ENCODE measurements at places on chromosomes 1 and 21.

DNA sequence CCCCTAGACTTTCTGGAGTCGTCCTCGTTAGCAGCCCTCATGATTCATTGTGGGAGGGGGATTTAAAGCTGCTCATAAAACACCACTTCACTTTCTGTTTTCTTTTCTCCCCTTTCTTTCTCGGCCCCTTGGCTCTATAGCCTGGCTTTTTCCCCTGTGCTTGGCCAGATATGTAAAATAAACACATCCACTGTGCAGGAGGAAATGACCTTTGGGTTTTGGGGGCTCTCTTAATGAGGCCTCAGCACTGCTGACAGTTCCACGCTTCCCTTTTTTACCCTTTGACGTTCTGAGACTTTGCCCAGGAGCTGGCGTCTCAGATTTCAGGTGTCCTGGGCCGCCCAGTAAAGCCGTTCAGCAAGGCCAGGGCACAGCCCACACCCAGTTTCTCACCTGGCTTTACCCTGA is 65.7 kb downstream of the RUNX3 start:
- no peak for DNase-seq

DNA sequence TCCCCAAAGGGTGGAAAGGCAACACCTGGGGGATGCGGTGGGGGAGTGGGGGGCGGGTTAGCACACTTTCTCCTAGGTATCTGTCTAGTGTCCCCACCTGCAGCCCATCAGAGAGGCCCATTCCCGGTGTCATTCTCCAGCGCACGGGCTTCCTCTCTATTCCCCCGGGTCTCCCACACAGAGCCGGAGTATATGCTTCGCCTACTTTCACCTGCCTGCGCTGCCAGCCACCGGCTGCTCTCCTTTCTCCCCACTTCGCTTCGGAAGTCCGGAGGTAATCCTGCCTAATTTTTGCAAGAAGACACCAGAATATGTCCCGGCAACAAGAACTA is 852 bp downstream of the RGS7 start:
- DNase-seq, result no peak

- DNase-seq, result no peak
Observed at GRCh38 chr1:109846846-109847245, 63.8 kb upstream of the CSF1 start.

GRCh38 chr1:58584082-58584895 is 7.2 kb upstream of the TACSTD2 start:
- peak; percentile 54 for DNase-seq

DNA sequence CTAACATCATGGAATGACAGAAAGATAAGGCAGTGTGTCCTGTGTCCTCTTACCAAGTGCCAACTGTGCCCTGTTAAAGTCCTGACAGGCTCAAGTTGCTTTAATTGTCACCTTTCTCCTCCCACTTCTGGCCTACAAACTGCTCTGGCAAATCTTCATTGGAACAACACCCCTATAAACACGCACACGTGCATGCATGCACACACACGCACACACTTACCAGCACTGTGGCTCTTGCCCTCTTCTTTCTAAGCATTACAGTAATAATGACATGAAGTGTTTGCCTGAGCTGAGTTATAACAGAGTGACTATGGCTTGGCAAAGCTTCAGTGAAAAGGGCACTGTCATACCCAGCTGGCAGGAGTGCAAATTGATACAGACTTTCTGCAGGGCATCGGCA is 82.3 kb upstream of the SYT6 start:
- no peak for DNase-seq

DNA sequence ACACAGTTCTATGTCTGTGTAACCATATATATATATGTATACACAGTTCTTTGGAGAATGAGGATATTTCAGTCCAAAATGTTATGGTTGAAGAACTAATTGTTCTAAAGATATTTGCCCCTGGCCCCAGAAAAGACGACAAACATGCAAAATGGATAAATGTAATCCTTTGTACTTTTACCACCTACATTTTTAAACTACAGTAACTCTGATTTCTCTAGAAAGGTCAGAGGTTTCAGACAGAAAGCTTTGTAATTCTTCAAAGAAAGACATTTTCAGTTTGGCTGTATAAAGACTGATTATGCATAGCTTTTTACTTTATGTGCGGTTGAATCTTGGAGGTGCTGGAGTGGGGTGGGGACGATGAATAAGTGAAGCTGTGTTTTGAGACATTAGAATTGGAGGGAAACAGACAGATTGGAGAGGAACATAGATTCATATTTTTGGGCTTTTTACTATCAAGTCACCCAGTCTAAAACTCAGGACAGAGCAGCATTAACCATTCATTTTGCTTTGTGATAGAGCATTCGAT is 16.6 kb downstream of the NFIA start:
- DNase-seq, result no peak

- DNase-seq, result no peak
Observed at GRCh38 chr1:225572422-225572821, 80.5 kb downstream of the ENAH start.

GRCh38 chr21:41755258-41755933 is 11.5 kb downstream of the RIPK4 start:
- no peak for DNase-seq

GRCh38 chr1:220224611-220225124 is 47.6 kb downstream of the RAB3GAP2 start:
- DNase-seq, result no peak

- DNase-seq, result no peak
Observed at GRCh38 chr1:209153411-209153810, 430.1 kb upstream of the CAMK1G start.

DNA sequence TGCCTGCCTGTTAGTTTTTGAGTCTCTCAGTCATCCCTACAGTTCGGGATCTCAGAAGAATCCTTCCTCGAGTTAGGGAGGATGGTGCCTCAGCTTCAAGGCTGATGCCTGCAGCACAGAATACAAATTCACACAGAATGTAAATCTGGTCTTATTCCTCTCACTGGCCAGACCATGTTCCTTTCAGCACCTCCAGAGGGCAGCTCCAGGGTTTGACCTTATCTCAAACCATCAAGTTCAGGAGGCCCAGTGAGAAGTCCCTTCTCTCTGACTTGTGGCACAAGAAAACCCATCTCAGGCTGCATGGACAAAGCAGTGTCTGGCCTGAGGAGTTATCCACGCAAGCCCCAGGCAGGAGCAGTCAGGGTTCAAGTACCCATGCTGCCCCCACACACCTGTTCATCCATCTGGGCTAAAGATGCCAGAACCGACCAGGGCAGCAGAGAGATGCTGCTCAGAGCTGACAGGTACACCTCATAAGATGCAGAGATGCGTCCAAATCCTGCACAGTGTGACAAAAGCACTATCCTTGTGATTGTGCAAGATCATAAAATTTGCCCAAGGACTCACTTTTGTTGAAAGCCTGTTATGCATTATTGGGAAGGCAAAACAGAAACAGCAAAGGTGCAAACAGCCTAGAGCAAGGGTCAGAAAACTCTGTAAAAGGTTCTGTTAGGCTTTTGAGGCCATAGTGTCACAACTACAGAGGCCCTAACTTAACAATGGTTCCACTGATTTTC is 49.8 kb downstream of the BCAR3 start:
- DNase-seq, result no peak

GRCh38 chr1:217734973-217735372 is 103.8 kb downstream of the SPATA17 start:
- no peak for DNase-seq

- DNase-seq, result no peak
Observed at GRCh38 chr1:225529726-225530125, 101.9 kb upstream of the LBR start.

- no peak for DNase-seq
Observed at GRCh38 chr1:165415068-165415467, 29.9 kb downstream of the RXRG start.

GRCh38 chr1:33898881-33899280 is 35.0 kb downstream of the HMGB4 start:
- no peak for DNase-seq

DNA sequence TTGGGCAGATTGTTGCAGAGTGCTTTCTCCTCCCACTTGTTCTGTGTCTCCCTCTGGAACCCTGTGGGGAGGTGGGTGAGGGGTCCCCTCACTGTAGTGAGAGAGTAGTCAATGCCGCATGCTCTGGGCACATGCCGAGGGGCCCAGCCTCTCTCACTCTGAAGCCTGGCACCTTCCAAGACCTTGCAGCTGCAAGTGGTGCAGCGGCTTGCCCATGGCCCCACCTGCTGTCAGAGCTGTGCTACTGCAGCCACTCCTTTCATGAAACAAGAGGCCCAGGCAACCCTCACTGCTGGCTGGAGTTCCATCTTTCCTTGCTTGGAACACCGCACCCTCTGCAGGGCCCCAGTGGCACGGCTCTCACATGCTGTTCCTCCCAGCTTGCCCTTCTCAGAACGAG is 58.4 kb upstream of the COL6A1 start:
- peak; percentile 85 for DNase-seq

DNA sequence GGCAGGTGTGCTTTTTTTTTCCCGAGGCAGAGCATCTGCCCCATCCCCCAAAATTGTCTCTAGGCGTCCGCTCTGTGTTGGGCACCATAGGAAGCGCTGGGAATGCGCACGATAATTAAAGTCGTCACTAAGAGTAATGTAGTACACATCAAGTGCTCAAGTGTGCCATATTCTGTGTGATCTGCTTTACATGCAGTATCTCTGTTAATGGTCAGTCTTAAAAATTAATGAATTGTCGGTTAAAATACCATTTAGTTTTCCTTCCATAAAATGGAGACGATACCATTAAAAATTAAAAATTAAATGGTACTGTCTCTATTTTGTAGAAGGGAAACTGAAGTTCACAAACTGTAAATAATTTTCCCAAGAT is 544 bp upstream of the CCT8 start:
- no peak for DNase-seq

- DNase-seq, result no peak
Observed at GRCh38 chr1:229031481-229032341, 239.2 kb upstream of the RAB4A start.

- no peak for DNase-seq
Observed at GRCh38 chr1:227369102-227369760, 50.9 kb upstream of the CDC42BPA start.

DNA sequence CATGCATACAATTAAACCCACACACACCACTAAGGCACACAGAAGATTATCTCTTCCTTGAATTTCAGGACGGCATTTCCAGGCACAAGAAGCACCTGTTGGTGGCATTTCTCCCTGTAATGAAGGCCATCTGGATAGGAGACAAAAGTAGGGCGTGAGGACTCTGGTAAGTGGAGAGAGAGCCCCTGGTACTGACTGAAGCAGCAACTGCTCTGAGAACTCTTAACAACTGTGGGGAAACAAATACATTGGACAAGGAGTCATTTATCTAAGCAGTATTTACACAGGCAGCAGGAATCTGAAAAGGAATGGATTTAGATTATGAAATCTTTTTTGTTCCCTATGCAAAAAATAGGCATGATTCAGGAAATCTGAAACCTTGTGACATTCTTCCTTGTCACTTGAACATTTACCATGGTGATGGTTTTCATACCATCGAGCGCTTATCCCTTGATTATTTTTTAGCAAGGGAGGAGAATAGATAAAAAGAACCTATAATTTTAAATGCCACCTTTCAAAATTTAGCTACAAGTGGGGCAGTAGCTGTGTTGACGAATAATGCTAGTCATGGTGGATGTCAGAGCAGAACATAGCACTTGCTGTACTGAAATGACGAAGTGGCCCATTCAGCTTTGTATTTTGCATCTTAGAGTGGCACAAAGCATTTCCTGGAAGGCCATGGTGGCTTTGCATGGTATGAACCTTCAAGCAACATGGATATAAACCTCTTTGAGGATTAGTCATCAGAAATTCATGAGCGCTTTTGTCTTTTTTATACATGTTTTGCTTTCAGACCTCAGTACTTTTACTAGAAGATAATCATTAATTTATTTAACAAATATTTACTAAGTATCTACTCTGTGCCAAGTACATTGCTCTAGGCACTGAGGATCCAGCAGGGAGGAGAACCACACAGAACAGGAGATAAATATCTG is 362.0 kb downstream of the ADGRL2 start:
- DNase-seq, result no peak

DNA sequence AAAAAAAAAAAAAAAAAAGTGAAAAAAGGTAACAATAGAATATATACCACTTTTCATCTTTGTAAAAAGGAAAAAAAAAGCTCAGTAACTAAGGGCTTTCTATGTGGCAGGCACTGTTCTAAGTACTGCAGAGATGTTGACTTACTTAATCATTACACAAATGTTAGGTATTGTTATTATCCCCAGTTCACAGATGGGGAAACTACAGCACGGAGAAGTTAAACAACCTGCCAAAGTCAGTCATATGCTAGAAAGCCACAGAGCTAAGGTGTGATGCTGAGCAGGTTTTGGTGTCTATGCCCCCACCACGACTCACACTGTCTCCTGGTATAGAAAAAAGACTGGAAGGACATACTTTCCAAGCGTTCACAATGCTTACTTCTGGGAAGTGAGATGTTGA is 6.6 kb upstream of the PNRC2 start:
- no peak for DNase-seq

DNA sequence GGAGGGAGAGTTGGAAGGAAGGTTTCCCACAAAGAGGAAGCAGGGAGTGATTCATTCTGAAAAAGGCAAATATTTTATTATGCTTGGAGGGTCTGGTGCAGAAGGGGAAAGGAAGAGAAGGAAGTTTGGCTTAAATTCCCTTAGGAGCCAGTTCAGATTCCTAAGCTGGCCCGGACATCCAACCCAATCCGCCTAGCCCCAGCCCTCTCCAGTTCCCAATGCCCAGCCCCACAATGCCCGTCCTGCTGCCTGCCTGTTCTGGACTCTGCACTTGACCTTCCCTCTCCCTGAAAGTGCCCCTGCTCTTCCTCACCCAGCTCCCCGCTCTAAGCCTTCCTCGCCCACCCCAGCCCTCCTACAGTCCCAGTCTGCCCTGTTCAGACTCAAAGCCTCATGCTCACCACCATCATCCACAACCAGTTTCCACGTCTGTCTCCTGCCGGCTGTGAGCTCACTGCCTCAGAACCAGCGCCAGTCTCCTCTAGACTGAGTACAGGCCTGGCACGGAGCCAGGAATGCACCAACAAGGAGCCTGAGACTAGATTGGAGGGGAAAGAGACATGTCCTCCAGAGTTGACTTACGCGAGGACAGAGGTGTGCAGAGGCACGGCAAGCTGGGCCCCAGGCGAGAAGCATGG is 18.9 kb downstream of the CAPN2 start:
- DNase-seq, result no peak

- no peak for DNase-seq
Observed at GRCh38 chr21:45227735-45228134, 60.0 kb downstream of the POFUT2 start.

DNA sequence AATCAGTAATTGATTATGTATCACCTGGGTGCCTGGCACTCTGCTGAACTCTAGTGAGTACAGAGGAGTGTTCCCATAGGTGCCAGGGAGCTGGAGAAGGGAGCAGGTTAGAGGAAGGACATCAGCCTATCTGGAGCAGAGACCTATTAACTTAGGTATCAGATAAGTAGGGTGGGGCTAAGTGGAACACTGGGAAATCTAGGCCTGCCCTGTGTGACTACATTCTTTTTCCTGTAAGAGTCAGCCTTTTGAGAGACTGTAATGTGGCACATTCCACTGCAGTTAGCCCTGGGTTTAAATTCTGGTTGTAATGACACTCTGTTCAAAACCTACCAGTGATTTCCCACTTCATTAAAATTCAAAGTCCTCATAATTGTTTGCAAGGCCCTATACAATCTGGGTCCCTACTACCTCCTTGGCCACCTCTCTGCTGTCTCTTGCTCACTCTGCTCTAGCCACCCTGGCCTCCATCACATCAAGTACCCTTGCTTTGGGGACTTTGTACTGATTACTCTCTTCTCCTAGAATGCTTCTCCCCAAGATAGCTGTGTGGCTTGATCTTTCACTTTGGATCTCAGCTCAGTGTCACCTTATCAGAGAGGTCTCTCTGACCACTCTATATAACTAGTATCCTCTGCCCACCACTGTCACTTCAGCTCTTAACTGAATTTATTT is 12.9 kb downstream of the STX12 start:
- no peak for DNase-seq

GRCh38 chr1:160267284-160267991 is 5.1 kb upstream of the DCAF8 start:
- no peak for DNase-seq
